ENCODE measurements at places on chromosomes 6 and 20.

- no peak for DNase-seq
These were observed 89.7 kb downstream of the SYNJ2 start for GRCh38 chr6:158071121-158072082.

DNA sequence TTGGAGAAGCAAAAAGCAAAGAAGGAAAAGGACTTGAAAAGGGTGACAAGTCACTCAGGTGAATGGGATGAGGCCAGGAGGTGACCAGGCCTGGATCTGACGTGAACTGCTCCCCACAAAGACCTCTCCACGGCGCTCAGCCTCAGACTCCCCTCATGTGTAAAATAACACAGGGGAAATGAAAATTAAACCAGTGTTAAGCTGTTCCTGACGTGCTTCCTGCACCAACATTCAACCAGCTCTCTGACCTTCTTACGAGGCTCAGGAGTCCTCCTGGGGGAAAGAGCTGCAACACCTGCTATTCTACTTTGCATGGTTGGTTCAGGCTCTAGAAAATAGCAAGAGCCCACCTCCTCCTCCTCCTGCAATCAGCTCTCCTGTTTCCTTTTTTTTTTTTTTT, 256.7 kb downstream of the ATXN1 start:
- no peak for DNase-seq

- DNase-seq = no peak
These were observed 4.0 kb downstream of the TEAD3 start for GRCh38 chr6:35492974-35493284.

DNA sequence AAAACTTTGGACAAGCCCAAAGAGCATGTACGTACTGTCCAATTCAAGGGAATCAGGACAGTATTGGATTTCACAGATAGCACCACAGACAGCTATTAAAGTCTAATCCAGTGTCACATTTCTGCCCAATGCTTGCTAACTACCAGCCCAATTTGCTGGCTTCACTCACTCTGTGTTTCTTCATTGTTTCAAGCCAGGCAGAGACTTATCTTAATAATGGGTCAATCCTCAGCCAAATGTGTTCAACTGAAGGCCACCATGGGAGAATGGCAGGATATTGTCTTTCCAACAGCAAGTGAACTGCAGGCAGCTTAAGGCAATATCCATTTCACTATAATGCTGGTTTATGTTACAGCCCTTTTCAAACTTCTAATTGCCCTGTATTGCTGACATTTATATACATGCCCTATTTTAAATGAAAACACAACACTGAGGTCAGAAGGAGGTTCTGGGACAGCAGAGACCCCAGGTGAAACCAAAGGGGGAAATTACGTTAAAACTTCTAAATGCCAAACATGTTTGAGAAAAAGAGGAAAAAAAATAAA, 142.1 kb upstream of the RSPO3 start:
- no peak for DNase-seq

GRCh38 chr20:62618611-62619529, 23.4 kb upstream of the SLCO4A1 start:
- DNase-seq = no peak

DNA sequence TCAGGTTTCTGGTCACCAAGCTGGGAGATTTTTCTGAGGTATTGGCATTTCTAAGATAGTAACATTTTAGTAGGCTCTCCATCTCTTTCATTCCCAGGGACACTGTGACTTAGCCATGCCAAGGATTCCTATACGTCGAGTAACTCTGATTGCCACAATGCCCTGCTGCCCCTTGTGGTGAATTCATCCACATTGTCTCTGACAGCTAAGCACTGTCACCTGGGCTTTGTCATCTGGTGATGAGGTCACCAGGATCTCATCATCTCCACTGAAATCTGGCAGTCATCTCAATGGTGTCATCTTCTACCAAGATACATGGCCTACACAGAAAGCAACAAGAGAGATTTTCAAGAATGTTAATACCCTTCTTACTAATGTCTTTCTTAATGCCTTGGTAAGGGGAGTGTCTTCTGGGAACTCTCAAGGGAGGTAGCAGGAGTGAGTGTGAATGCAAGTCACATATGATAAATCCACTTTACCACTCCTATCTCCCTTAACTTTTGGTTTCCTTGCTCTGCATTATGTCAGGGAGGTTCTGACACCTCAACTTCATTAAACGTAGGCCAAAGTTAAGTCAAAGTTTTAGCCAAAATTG, 246.7 kb downstream of the CD109 start:
- no peak for DNase-seq

DNA sequence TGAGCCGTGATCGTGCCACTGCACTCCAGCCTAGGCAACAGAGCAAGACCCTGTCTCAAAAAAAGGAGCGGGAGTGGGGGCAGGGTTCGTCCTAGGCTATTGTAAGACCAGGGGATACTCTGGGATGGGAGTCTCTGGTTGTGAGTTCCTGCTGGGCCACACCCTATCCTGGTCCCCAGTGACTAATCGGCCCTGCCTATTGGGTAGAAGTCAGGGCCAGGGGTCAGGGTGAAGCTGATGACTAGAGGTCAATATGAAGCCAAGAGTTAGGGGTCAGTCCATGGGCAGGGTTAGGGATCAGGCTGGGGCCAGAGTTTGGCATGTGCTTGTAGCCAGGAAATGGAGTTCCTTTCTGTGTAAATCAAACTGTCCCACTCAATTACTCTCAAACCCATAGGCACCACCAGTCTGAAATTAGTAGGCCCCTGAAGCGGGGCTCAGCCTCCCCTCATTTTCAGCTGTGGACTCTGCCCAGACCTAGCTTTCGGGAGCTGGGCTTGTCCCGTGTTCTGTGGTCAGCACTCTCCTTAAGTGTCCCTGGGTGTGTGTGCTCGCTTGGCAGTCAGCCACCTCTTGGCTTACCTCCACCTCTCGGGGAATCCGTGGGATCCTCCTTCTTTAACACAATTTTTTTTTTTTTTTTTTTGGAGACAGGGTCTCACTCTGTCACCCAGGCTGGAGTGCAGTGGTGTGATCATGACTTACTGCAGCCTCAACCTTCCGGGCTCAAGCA, 1.8 kb downstream of the HSPA12B start:
- DNase-seq = no peak

DNA sequence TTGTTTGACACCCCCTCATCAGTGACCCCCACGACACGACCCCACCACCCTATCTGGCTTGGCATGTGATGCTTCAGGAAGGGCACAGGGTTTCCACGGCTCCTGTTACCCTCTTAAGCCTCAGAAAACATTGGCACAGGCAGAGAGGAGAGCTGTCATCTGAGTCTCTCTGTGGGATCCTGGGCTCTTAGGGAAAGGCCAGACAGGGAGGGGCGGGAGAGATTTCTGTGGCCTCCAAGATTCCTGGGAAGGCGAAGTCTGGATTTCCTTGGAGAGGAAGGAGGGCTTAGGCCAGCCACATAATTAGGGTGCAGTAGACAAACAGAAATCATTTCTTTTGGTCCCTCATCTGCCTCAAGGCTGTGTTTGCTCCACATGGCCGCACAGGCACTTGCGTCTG, 191.6 kb upstream of the SNX9 start:
- DNase-seq = no peak

DNA sequence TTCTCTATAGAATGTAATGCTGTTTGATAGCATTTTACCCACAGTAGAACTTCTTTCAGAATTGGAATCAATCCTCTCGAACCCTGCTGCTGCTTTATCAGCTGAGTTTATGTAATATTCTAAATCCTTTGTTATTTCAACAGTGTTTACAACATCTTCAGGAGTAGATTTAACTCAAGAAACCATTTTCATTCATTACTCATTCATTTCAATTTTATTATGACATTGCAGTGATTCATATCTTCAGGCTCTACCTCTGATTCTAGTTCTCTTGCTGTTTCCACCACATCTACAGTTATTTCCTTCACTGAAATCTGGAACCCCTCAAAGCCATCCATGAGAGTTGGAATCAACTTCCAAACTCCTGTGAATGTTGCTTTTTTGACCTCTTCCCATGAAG, 93.7 kb downstream of the ZFAND3 start:
- DNase-seq = no peak

DNA sequence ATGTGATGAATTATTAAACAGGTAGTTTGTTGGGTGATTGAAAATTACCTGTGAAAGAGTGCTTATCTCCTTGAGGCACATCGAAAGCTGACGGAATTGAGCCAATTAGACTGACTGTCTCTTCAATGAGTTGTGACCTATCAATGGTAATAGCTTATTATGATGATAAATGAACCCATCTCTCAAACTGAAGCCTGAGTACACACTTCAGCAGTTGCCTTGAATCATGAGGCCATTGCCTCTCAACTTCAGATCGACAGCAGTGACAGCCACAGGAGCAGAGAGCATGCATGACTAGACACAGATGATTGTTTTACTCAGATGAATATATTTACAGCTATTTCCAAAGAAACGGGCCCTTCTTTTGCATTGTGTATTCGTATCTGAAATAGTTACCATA, 323.9 kb downstream of the LAMA2 start:
- DNase-seq = peak; percentile 76

GRCh38 chr6:45635284-45635867, 257.6 kb upstream of the SUPT3H start:
- DNase-seq = no peak

GRCh38 chr6:70112716-70113115, 190.2 kb downstream of the COL9A1 start:
- DNase-seq = no peak

DNA sequence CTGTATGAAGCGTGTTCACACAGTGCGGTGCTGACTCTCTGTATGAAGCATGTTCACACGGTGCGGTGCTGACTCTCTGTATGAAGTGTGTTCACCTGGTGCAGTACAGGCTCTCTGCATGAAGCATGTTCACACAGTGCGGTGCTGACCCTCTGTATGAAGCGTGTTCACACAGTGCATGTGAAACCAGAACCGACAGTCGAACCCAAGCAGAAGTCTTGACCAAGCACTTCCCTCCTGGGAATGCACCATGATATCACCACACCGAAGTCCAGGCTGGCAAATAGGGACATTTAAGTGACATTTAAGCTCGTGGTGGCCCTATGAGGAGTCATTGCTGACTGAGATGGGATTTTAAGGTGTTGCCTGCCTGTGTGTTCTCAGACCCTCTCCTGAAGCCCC, 11.3 kb upstream of the SERPINB1 start:
- no peak for DNase-seq

- DNase-seq = no peak
These were observed 7.4 kb downstream of the TMEM14C start for GRCh38 chr6:10730254-10730653.

DNA sequence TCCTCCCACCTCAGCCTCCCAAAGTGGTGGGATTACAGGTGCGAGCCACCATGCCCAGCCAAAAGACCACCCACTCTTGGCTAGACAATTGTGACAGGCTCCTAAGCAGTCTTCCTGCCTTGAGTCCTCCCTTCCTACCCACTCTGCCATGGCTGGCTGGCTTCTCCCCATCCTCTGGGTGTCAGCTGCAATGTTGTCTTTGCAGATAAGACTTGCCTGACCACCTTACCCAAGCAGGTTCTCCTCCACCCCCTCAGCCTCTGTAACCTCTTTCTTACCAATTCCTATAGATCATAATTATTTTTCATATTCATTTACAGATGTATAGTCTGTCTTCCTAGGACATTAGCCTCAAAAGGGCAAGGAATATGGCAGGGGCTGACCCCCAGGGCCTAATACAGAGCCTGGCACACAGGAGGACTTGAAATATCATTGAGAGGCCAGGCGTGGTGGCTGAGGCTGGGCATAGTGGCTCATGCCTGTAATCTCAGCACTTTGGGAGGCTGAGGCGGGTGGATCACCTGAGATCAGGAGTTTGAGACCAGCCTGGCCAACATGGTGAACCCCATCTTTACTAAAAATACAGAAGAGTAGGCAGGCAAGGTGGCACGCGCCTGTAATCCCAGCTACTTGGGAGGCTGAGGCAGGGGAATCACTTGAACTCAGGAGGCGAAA, 28.7 kb upstream of the SPAG4 start:
- no peak for DNase-seq

DNA sequence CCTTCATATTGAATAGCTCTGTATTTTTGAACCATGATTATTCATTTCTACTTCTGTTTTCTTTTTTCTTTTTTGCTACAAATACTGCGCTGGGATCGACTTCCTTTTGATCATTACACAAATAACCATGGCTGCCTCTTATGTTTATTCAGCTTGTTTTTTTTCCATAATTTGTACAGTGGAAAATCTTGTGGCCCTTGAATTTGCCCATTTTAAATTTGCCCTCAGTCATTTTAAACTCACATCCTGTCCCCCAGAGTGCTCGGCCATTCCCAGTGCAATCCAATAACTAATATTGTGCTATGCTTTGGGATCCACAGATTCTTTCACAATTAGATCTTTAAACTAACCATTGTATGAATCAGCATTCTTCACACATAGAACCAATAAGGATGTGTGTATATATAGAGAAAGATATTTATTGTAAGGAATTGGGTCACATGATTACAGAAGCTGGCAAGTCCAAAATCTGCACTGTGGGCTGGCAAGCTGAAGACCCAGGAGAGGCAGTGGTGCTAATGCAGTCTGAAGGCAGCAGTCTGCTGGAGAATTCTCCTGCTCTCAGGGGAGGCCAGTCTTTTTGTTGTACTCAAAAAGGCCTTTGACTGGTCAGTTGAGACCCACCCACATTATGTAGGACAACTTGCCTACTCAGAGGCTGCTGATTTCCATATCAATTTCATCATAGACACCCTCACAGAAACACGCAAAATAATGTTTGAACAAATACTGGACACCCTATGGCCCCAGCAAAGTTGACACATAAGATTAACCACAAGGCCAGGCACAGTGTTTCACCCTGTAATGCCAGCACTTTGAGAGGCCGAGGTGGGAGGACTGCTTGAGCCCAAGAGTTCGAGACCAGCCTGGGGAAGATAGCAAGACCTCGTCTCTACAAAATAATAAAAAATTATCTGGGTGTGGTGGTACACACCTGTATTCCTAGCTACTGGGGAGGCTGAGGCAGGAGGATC, 147.1 kb downstream of the MTHFD1L start:
- DNase-seq = no peak
